ENCODE measurements at places on chromosomes 4 and X. TPM values are rescaled to one million over a fixed set of nuclear protein-coding genes. Genes with fewer than 3 reads are reported as not detected.

The GPC3 gene
- polyA plus RNA-seq: 1,339 TPM

The USP17L15 gene
- polyA plus RNA-seq: not detected

The RAB9B gene
- 2.5 TPM for polyA plus RNA-seq

The HGFAC gene
- polyA plus RNA-seq: 0.71 TPM

The FRMD7 gene
- 1.7 TPM for polyA plus RNA-seq

The CFAP299 gene
- 0.98 TPM for polyA plus RNA-seq

The PNPLA4 gene
- 30.5 TPM for polyA plus RNA-seq

All from right renal cortex interstitium (tissue), 3 donors.